ENCODE measurements at places on chromosomes 6 and 20.

- no peak for DNase-seq
Observed at GRCh38 chr6:18245642-18246041, 18.7 kb downstream of the DEK start.

DNA sequence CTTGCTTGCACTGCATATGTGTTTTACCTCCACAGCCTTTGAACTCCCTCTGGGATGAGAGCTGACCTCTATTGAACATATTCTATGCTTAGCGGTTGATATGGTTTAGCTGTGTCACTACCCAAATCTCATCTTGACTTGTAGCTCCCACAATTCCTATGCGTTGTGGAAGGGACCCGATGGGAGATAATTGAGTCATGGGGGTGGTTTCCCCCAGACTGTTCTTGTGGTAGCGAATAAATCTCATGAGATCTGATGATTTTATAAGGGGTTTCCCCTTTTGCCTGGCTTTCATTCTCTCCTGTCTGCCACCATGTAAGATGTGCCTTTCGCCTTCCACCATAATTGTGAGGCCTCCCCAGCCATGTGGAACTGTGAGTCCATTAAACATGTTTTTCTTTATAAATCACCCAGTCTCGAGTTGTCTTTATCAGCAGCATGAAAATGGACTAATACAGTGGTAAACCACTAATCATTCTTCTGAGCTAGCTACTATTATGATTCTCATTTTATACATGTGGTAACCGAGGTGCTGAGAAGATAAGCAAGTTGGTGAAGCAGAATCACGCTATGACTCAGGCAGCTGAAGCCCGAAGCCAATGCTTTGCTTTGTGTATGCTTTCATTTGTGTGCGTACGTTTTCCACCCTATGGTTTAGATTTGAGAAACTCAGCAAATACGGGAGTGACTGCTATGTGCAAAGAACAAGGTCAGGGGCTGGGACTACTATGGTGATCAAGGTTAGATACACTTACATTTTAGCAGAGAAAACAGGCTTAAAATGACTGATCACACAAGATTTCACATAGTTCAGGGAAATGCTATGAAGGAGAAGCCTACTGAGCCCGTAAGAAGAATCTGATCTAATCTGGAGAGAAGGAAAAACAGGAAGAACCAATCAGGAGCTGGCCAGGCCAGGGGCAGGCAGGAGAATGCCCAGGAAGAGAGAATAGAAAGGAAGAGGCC, 363.5 kb downstream of the ESR1 start:
- no peak for DNase-seq

GRCh38 chr20:2469991-2470422, 582 bp downstream of the SNRPB start:
- peak; percentile 77 for DNase-seq

- no peak for DNase-seq
Observed at GRCh38 chr20:4697189-4697830, 24.4 kb upstream of the PRND start.

GRCh38 chr6:33967966-33968724, 164.3 kb upstream of the MLN start:
- DNase-seq: peak; percentile 25

DNA sequence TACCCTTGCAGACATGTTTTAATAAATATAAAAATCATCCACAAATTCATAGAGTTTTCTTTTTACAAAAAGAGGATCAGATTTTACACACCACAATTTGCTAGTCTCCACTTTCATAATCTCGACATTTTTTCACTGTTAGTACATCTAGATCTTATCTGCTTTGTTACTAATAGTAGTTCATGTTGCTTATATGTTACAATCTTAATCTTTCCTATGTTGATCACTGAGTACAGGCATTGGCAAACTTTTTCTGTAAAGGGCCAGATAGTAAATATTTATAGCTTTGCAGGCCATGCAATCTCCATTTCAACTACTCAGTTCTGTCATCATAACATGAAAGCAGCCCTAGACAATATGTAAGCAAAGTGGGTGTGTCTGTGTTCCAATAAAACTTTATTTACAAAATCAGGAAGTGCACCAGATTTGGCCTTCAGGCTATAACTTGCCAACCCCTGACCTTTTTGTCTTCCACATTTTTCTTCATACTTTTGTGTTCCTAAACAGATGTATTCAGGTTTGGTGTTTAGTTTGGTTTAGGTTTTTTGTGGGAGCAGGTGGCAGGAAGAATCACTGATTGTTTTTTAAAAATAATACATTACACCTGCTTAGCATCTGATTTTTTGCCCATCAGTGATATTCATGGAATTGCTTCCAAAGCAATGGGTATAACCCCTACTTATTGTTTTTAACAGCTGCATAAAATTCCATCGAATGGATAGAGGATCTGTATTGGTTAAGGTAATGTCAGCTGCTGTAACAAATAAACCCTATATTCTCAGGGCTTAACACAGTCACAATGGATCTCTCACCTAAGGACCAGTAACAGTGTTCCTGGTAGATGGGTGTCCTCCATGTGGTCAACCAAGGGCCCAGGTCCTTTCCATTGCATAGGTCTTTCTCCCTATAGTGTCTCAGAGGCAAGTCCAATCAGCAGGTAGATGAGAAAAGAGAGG, 61.2 kb downstream of the EYA2 start:
- DNase-seq: no peak

DNA sequence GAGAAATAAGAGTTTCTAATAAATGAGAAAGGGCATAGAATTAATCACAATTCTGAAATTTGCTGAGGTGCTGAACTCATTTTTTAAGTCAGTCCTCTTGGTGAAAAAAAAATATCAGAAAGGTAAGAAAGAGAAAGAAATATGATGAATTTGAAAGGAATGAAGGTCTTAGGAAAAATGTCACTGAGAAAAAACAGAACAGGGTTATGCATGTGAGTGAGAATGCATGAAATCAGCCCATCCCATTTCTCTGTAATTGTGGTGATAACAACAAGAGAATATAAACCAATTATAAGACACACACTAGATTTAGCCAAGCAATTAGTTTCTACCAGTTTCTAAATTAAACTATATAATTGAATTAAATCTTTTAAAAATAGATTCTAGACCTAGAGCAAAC, 138.9 kb downstream of the TBX18 start:
- DNase-seq: no peak

DNA sequence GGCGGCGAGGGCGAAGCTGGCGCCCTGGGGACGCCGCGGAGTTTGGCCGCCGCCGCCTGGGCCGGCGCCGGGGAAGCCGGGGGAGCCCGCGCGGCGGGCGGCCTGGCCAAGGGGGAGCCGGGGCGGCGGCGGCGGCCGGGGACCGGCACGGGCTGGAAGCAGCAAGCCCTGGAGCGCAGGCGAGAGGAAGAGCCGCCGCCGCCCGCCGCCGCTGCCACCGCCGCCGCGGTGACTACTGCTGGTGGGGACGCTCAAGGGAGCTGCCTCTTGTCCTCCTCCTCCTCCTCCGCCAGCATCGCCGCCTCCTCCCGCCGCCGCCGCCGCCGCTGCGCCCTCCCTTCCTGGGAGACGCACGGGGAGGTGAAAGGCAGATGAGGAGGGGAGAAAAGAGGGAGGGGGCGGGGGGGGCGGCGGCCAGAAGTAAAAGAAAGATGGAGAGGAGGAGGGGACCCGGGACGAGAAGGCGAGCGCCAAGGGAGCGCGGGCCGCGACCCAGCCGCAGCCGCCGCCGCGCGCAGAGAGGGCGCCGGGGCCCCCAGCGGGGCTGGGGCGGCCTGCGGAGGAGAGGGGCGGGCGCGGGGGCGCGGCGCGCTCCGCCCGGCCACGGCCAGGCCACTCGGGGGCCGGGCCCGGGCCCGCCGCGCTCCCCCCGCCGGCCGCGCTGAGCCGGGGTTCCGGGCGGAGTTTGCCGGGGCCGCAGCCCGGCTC, 846 bp downstream of the PDE10A start:
- no peak for DNase-seq

- no peak for DNase-seq
Observed at GRCh38 chr6:130908958-130909357, 81.8 kb downstream of the SMLR1 start.

DNA sequence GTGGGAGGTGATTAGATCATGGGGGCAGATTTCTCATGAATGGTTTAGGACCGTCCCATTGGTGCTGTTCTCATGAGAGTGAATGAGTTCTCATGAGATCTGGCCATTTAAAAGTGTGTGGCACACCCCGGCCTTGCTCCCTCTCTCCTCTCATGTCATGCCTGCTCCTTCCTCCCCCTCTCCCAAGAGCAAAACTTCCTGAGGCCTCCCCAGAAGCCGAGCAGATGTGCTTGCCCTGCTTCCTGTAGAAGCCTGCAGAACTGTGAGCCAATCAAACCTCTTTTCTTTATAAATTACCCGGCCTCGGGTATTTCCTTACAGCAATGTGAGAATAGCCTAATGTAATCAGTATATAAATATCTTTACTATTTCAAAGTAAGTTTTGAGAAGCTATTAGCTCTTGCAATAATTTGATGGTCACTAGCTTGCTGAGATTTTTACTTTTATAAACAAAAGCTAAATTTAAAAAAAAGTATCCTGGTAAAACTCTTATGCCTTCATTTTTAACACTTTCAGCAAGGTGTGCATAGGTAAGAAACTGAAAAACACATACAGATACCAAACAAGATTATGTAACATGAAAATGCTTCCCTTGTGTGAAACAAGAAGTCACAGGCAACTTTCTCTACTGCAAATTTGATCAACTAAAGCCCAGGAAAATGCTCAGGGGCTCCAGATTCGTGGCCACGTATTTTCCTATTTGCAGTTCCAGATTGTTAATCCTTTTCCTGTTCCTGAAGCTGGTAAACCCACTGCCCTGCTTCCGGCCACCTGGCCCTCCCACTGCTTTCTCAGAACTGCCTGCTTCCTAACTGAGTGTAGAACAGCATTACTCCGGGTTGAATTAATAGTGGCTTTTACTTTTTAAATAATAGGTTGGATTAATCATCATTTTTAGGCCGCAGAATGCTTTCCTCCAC, 395.1 kb upstream of the CNR1 start:
- no peak for DNase-seq

- no peak for DNase-seq
Observed at GRCh38 chr20:36355469-36356171, 49.5 kb downstream of the DLGAP4 start.

GRCh38 chr6:97160280-97160679, 122.7 kb downstream of the MMS22L start:
- no peak for DNase-seq

DNA sequence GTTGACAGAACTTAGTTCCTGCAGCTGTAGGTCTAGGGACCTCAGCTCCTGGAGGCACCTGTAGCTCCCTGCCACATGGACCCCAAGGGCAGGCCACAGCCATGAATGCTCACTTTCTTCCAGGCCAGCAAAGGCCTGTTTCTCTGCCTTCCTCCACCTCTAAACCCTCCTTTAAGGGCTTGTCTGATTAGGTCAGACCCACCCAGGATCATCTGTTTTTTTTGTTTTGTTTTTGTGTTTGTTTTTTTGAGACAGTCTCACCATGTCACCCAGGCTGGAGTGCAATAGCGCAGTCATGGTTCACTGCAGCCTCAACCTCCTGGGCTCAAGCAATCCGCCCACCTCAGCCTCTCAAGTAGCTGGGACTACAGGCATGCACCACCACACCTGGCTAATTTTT, 11.5 kb upstream of the BCAS4 start:
- DNase-seq: no peak

GRCh38 chr6:16716321-16716858, 44.9 kb downstream of the ATXN1 start:
- no peak for DNase-seq

- DNase-seq: peak; percentile 42
Observed at GRCh38 chr20:48787861-48788375, 39.9 kb downstream of the PREX1 start.

- peak; percentile 22 for DNase-seq
Observed at GRCh38 chr6:168039301-168039700, 39.7 kb downstream of the FRMD1 start.

DNA sequence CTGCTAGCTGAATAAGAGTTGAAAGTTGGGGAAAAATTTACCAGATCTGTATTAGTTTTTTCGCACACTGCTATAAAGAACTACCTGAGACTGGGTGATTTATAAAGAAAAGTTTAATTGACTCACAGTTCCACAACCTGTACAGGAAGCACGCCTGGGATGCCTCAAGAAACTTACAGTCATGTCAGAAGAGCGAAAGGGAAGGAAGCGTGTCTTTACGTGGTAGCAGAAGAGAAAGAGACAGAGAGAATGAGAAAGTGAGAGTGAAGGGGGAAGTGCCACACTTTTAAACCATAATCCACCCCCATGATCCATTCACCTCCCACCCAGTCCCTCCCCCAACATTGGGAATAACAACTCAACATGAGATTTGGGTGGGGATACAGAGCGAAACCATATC, 79.6 kb downstream of the KHDC1L start:
- no peak for DNase-seq

DNA sequence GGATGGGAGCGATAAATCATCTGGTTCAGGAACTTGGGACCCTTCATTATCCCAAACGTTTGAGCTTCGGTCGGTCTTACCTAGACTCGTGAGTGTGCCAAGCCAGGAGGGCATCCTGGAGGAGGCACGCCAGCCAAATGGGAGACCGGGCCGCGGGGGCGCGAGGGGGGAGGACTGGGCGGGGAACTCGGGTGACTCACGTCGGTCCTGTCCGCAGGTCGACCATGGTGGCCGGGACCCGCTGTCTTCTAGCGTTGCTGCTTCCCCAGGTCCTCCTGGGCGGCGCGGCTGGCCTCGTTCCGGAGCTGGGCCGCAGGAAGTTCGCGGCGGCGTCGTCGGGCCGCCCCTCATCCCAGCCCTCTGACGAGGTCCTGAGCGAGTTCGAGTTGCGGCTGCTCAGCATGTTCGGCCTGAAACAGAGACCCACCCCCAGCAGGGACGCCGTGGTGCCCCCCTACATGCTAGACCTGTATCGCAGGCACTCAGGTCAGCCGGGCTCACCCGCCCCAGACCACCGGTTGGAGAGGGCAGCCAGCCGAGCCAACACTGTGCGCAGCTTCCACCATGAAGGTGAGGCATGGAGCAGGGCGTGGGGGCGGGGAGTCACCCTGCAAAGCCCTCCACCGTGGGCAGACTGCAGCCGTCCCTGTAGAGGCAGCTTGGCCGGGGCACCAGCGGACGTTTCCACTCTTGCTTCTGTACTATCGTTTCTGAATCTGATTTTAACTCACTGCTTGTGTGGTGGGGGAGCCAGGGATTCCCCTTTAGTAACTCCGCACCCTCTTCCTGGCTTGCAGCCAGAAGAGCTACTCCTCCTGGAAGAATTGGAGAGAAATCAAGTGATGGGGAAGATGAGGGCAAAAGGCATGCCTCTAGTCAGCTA, 2.7 kb downstream of the BMP2 start:
- no peak for DNase-seq

DNA sequence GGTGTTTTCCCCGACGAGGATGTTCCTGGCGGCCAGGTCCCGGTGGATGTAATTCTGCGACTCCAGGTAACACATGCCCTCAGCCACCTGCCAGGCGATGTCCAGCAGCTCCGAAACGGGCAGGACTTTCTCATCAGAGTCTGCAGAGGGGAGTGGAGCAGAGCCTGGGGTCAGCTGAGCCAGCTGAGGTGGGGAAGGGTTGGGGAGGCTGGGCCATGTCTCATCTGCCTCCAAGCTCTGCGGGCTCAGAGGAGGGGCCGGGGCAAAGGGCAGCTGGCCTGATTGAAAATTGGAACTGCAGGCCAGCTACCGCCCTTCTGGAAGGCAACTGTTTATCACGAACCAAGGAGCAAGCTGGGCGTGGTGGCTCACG, 6.4 kb downstream of the PTK6 start:
- peak; percentile 41 for DNase-seq
